Cortex of kidney (tissue), 1 donor: ENCODE measurements at places on chromosomes 1 and 21.

GRCh38 chr1:215793180-215793579, 226.1 kb downstream of the KCTD3 start:
- DNase-seq: no peak

DNA sequence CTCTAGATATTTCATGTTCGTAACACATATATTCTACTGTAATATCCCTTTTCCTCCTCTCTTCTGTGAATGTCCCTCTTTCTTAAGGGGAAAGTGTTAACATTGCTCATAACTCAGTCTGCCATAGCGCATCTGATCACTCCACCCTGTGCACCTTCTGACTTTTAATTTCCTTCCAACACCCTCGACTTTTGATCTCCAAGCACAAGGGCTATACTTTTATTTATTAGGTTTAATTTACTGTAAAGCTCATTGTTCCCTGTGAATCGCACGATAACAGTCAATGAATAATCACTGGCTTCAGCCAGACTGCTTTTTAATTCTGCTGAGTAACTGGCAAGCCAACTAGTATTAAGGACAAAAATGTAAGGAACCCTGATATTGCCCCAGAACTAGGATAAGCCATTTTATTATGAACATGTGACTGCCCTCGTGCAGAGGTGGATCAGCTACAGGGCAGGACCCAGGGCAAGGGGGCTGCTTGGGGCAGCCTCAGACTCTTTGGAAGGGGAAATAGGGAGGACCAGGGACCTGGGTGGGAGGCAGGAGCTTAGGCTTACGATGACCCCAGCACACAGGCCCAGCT, 2.6 kb upstream of the ETS2 start:
- DNase-seq: no peak

DNA sequence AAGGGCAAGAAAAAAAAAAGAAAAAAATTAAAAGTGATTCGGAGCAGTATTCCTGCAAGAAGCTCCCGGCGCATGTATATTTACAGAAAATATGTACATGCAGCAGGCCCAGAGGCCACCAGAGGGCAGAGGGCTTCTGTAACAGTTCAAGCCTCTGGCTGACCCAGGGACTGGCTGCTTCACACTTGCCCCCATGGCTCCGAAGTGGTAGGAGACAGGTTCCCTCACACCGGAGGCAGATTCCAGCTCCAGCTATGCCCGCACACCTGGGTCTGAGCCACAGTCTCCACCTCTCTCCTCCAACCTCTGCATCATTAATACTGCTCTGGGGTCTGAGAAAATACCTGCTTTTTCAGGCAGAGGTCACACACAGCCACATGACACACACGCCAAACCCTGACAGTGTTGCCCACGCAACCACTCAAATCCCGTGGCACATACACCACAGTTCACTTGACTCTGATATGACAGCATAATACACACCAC, 2.2 kb upstream of the ARHGAP30 start:
- no peak for DNase-seq

DNA sequence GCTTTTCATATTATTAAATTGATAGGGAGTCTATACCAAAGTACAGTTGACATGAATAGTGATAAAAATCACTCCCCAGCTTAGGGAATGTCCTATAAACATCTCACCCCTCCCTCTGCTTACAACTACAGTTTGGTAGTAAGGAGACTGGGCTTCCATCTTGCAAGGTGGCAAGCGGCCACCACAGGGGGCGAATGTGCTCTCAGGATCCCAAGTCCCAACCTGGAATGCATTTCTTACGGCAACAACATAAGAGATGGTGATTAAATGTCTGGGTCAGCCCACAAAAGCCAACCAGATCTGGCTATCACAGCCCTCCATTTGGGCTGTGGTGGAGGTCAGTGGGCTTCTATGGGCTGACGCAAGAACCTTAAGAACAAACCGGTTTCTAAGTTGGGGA, 68.0 kb downstream of the SMYD2 start:
- no peak for DNase-seq

GRCh38 chr21:27735699-27736098, 768.8 kb upstream of the ADAMTS5 start:
- no peak for DNase-seq

DNA sequence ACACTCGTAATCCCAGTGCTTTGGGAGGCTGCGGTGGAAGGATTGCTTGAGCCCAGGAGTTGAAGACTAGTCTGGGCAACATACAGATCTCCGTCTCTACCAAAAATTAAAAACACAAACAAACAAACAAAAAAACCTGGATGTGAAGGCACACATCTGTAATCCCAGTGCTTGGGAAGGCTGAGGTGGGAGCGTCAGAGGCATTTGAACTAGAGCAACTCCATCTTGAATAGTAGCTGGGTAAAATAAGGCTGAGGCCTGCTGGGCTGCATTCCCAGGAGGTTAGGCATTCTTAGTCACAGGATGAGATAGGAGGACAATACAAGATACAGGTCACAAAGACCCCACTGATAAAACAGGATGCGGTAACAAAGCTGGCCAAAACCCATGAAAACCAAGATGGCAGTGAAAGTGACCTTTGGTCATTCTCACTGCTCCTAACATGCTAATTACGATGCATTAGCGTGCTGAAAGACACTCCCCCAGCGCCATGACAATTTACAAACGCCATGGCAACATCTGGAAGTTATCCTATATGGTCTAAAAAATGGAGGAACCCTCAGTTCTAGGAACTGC, 33.2 kb upstream of the RD3 start:
- DNase-seq: no peak

DNA sequence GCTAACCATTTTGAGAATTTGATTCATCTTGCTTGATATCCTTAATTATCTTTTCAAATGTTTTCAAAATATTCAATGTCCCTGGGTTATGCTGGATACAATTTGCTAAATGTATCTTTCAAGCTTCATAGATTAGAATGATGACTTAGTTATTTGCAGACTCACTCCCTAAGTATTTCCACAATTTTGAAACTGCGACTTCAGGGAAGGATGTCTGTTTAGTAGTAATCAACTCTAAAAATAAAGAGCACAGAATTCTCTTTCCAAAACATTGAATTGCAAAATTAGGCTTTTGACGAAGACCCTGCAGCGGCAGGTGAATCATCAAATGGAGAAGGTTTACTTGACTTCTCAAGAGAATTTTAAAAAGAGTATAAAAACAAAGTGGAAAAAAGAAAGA, 14.2 kb downstream of the RGS1 start:
- no peak for DNase-seq

DNA sequence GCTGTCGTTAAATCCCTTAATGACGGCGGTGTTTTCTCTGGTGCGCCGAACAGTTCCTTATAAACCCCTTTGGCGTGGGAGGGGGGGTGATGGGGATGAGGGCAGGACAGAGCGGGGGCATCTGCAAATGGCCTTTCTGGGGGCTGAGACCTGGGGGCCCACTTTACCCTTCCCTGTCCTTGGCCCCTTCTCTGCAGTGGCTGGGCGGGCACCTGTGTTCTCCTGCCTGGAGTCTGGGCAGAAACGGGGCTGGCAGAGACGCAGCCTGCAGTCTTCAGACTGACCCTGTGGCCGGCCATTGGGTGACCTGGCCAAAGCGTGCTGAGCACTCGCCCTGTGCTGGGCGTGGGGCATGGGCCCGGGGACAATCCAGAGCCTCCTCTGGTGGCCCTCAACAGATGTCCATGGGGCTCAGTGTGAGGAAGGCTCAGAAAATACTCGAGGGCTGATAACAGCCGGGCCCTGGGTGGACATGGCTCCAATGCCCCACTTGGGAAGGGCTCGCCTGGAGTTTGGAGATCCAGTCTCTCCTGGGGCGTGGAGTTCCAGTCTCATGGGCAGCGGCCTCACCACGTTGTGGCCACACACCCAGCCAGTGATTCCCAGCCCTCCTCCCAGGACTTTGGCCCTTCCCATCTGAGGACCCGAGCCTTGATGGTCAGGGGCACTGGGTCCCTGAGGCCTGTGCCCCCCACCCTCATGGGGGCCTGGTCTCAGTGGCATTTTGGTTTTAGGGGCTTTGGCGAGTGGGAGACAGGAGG, 50.8 kb upstream of the ACTRT2 start:
- DNase-seq: no peak

DNA sequence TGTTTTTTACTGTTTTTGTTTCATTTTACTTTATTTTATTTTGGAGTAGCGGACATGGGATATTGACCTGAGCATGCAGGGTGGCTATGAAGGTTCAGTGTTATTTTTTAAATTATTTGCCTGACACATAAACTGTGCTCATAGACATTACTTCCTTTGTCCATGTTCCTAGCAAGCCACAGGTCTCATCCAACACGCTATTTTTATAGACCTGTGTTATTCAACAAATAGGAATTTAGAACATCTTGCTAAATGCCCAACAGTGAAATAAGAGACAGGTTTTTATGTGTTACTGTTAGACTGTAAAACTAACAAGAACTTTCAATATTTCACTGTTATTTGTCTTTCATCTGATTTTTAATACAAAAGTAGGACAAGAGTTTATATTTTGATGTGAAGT, 756.4 kb downstream of the KCNT2 start:
- DNase-seq: no peak

DNA sequence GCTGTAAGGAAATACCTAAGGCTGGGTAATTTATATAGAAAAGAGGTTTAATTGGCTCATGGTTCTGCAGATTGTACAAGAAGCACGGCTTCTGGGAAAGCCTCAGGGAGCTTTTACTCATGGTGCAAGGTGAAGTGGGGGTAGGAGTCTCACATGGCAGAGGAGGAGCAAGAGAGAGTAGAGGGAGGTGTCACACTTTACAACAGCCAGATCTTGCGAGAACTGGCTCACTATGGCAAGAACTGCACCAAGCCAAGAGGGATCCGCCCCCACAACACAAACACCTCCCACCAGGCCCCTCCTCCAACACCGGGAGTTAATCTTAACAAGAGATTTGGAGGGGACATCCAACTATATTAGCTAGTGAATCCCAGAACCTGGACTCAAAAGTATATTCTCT, 135.4 kb upstream of the SOD1 start:
- DNase-seq: no peak

GRCh38 chr1:41044187-41044586, 22.7 kb upstream of the SLFNL1 start:
- DNase-seq: no peak

- no peak for DNase-seq
These were observed 645 bp downstream of the ATP6V0B start for GRCh38 chr1:43975249-43975961.

- DNase-seq: no peak
These were observed 103.4 kb upstream of the ZNF678 start for GRCh38 chr1:227459977-227460376.

DNA sequence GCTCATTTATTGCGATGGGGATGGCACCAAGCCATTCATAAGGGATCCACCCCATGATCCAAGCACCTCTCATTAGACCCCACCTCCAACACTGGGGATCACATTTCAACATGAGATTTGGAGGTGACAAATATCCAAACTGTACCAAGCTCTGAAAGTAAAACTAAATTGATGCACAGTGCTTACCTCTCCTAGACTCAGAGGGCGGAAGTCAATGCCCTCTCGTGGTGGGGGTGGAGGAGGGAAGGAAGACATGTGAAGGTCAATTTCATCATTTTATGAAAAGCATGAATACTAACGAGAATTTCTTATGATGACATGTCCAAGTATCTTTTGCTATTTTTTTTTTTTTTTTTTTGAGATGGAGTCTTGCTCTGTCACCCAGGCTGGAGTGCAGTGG, 120.0 kb downstream of the PGBD5 start:
- DNase-seq: no peak

DNA sequence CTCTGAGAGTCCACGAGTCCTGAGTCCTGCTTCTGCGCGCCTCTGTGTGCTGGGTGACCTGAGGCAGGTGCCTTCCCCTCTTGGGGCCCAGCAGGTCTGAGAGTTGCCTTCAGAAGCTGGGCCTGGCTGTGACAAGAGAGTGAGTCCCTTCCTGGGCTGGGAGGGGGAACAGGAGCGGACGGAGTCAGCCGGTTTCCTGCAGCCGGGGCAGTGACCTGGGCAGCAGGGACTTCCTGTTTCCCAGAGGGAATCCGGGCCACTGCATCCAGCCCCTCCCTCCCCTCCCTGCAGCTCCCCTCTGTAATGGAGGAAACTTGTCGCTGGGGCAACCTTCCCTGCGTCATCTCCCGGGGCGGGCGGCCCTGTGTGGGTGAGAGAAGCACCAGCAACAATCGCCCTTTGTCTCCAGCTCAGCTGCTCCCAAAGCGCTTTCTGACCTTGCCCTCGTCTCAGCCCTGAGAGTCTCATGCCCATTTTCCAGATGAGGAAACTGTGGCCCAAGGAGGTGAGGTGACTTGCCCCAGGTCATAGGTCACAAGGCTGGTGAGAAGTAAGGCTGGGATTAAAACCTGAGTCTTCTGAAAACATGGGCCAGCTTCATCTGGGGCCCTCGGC, 61.1 kb downstream of the SDC3 start:
- DNase-seq: no peak

- no peak for DNase-seq
These were observed 52.5 kb upstream of the TINAGL1 start for GRCh38 chr1:31523769-31524168.

- no peak for DNase-seq
These were observed 8.3 kb upstream of the KANK4 start for GRCh38 chr1:62327360-62328055.

DNA sequence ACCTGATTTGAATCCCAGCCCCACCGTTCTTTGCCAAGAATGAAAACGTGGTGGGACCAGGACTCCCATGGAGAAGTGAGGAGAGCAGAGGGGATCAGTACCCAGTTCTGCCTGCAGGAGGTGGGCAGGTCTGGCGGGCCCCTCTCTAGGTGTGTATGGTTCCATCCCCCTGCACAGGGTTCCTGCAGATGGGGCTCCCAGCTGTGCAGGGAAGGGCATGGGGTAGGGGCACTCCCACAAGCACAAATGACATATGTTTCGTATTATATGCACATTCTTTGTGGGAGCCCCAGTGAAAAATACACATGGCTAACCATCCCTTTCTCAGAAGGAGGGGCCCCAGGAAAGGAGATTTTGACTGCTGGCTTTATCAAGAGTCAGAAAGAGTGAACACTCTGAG, 144.6 kb downstream of the PLPP3 start:
- no peak for DNase-seq

DNA sequence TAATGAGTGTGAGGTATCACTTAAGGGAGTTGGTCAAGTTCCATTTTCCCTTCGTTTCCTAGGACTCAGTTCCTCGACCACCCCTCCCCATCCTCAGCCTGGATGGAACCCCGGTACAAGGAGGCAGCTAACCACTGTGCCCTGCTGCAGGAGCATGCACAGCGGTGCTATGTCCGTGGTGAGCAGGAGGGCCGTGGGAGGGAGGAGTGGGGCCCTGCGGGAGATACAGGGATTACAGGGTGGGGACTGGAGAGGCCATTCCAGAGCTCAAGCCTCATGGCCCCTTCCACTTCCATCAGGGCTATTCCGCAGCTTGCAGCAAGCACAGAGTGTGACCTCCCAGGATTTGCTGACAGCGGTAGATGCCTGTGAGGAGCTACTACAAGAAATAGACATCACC, 25.8 kb downstream of the HYI start:
- DNase-seq: no peak
